Tibial nerve (tissue), 4 donors: ENCODE measurements at places on chromosomes 7 and 10. TPM values are rescaled to one million over a fixed set of nuclear protein-coding genes. Genes with fewer than 3 reads are reported as not detected.

DNA sequence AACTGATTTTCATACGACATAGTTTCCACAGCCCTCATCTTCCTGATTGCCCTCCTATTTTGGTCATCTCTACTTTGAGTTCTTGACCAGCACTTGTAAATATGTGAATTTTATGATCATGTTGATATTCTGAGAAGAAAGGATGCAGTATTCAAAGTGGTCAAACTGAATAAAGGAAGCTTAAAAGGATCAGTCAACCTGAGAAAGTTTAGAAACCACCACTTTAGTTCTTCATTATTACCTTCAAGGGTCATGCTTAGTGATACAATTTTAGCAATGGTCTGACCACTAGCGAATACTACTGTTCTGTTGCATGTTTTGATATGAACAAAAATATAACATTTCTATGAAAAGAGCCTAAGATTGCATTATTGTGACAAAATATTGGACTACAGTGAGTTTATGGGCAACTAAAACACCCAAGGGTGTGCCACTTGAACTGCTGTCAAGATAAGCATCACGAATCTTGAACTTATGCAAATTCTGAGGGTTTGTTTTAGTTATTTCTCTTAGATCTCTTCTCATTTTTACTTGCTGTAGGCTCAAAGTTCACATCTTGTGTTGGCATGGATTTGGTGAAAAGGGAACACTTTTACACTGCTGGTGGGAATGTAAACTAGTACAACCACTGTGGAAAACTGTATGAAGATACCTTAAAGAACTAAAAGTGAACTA is 247.7 kb downstream of the IPMK start:
- no peak for DNase-seq

- no peak for DNase-seq
Observed at GRCh38 chr10:71011141-71011540, 122.8 kb upstream of the PCBD1 start.

- DNase-seq, result no peak
Observed at GRCh38 chr7:46145412-46145811, 224.3 kb upstream of the IGFBP3 start.

CTAGE8 gene
- total RNA-seq, result 0.60 TPM

STEAP4 gene
- 74.5 TPM for total RNA-seq

- no peak for DNase-seq
Observed at GRCh38 chr7:115988401-115988800, 42.2 kb downstream of the TFEC start.

- no peak for DNase-seq
Observed at GRCh38 chr7:22651534-22652243, 75.3 kb upstream of the IL6 start.
